ENCODE measurements at places on chromosomes 2 and 18.

- no peak for DNase-seq
Observed at GRCh38 chr2:99637159-99637697, 147.4 kb upstream of the REV1 start.

- peak; percentile 59 for DNase-seq
Observed at GRCh38 chr2:162123806-162124758, 28.0 kb downstream of the GCG start.

DNA sequence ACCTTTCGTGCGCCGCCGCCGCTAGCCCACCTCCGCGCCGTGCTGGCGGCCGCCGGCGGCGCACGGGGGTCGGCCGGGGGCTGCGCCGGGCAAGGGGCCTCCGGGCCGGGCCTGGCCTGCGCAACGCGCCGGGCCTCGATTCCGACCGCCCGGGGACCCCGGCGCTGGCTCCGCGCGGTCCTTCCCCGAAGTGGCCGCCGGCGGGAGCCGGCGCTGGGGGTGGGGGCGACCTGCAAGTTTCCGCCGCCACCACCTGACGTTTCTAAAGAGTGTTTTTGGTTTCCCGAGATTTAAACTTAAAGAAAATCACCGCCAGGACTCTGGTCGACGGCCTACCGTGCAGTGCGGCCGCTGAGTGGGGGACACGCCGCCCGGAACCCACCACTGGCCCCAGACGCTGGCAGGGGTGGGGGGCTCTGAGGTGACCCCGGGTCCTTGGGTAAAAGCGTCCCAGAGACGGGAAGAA is 3.8 kb upstream of the GATA6 start:
- no peak for DNase-seq

DNA sequence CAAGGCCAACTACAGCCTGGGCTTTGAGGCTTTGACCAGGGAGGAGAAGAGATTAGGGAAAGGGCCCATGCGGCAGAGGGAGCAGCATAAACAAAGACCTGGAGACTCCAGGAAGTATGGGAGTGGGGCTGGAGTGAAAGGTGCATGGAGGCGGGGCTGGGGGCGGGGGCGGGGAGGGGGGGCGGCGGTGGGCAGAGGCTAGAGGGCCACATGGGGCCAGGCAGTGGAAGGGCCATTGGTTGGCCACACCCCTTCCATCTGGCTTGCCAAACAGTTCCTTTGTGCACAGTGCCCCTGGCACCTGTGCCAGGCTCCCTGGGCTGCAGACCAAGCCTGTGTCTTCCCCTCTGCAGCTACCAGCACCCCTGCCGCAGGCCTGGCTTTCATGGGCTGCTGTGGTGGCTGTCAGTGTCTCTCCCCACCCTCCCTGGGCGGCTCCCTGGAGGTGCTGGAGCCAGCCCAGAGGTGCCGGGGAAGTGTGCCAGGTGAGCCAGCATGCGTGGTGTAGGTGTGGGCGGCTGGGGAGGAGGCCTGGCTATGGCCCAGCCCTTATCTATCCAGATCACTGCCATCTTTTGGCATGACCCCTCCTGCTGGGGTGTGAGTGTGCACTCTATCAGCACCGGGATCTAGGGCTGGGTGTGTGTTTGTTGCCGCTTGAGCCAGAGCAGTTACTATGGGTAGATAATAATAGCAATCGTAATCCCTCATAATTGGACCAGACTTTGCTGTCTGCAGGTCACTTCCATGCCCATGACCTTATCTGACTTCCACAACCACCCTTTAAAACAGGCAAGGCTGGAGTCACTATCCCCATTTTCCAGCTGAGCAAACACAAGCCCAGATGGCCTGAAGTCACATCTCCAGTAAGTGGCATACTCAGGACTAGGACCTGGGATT is 30.5 kb downstream of the DNMT3A start:
- no peak for DNase-seq

GRCh38 chr2:7976206-7976605 is 705.6 kb upstream of the ID2 start:
- no peak for DNase-seq

DNA sequence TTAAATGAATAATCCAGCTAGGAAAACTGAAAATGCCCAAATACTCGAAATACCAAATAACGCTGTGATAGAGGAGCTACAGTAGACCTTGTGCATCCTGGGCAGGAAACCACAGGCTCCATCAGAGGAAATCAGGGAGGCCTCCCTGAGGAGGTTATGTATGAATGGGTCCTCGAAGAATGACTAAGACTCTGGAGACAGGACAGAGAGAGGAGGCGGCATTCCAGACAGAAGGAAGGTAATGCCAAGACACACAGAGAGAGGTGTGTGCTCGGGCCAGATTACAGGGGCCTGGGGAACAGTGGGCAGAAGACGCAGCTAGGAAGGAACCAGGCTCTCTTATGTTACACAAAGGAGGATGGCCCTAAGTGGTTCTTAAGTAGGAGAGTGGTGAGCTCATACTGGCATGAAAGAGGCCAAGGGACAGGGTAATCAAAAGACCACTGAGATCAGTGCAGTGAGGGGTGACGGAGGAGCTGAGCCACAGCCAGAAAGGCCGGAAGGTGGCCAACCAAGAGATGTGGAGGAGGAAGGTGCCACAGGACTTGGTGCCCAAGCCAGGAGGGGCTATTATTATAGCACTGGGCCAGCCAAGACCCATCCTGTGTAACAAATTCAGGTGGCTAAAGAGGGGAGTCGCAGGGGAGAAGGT is 9.9 kb downstream of the ST3GAL5 start:
- no peak for DNase-seq

- no peak for DNase-seq
Observed at GRCh38 chr2:45890819-45891218, 239.3 kb downstream of the PRKCE start.

DNA sequence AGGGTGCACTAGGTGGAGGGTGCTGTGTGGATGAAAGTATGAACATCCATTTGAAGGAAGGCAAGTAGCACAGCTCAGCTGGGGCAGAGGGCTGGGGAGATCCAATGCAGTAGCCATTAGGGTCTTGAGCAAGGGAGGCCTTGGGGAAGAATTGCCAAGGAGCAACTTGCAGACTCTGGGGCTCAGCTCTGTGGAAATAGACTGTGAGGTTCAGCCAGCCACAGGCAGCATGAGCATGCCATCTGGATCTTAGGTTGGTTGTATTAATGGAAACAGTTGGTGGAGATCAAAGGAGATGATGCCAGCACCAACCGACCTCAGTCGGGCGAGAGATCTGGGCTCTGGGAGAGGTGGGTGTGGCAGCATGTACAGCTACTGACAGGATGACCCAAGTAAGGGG is 5.6 kb downstream of the ZAP70 start:
- DNase-seq = no peak

DNA sequence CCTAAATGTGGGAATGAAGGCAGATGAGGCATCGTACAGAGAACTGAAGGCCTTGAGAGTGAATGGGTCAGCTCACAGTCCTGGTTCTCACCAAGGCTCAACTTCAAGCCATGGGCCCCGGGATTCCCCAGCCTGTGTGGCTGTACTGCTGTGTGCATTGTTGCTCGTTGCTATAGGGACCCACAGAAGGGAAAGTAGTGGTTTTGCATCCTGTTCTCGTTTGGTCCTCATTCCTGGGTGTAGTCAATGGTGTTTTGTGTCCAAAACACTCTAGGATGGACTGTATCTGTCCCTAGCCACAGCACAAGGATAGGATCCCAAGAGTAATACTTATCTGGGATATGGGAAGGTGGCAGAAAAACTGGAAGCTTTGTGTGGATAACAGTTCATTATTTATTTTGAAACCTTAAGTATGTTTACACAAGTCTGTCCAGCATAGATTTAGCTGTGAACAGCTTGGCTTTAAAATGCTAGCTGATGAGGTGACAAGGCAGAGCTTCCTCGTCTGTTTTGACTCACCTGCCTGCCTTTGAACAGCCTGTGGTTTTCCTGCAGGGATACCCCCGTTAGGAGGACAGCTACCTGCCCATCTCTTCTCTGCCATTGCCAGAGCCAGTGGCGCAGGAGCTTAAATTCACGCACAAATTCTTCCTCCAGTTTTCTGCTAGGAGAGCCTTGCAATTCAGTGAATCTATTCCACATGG is 85.0 kb downstream of the WDSUB1 start:
- DNase-seq = no peak

- DNase-seq = peak; percentile 33
Observed at GRCh38 chr18:70454704-70455322, 166.0 kb downstream of the SOCS6 start.

- no peak for DNase-seq
Observed at GRCh38 chr2:230152334-230152733, 67.5 kb downstream of the SP110 start.

DNA sequence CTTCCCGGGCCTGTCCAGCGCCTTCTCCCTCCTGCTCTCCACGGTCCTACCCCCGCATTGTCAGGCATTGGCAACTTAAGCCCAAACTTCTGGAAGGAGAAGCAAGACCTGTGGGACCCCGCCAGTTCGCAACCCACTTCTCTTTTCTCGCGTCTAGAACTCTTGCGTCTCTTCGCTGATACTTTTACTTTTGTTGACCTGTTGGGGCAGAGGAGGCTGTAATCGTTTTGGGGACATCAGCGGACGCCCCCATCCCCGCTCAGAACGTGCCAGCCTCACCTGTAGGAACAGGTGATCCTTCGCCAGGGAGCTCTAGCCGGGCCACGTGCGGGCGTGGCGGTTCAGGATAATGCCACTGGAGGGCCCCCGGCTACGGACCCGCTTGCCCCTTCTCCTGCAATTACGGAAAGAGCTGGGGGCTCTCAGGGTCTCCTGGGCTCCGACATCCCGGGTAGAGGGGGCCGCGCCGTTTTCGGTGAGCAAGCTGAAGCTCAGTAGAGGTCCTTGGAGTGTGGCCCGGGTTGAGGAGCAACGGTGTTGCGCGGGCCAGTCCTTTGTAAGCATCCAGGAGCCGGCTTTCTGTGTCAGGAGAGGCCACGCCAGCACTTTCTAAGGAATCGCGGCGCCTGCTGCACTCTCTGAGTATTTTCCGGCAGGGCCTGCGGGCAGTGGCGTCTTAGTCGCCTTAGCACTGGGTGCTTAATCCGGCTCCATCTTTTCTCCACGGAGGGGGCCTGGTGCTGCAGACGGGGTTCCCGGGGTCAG is 1.6 kb downstream of the MTCL1 start:
- peak; percentile 39 for DNase-seq

- DNase-seq = no peak
Observed at GRCh38 chr2:33212151-33212550, 264.3 kb upstream of the RASGRP3 start.

DNA sequence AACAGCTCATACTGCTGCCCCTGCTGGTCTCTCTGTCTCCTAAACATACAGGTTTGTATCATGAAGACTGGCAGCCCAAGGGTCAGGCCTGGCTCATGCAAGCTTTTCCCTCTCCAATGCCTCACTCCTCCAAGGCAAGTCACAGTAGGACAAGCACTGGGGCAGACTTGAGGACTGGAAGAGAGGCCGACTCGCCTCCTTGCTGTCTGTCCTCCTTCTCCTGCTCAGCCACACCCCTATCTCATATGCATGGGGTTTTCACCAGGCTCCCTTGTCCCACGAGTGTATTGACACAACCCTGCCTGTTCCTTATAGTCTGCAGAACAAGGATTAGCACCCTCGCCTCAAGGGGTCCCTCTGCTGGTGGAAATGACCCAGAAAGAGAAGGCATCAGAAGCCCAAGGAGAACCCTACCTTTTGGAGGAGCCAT is 223.7 kb downstream of the SOX11 start:
- no peak for DNase-seq

- DNase-seq = no peak
Observed at GRCh38 chr2:150208689-150209088, 278.8 kb downstream of the RND3 start.

GRCh38 chr2:120917886-120918285 is 182.2 kb downstream of the GLI2 start:
- no peak for DNase-seq

DNA sequence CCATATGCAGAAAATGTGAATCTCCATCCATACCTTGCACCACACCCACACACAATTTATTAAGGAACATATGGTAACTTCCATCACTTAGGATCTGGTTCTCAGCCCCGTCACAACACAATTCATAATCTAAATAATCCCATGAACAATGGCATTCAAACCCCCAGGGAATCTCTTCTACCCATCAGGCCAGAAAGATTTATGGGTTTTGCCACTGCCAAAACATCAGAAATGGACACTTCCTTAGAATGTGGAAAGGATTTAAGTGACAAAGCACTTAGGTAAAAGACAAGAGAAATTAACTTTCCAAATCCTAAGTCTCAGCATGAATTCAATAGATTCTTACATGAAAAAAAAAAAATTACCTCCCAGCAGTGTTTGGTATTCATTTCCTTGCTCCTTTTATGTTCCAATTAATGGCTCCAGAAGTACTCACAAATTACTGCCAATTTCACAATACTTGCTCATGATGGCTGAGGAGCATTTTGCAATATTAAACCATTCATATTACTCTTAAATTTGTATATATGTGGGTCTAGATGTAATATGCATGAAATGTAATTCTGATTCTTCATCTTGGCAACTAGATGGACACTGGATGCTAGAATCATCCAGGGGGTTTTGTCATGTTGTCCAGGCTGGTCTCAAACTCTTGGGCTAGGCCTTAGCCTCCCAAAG is 56.5 kb upstream of the TMEM247 start:
- no peak for DNase-seq

- no peak for DNase-seq
Observed at GRCh38 chr2:238598802-238599530, 172.2 kb downstream of the ASB1 start.

DNA sequence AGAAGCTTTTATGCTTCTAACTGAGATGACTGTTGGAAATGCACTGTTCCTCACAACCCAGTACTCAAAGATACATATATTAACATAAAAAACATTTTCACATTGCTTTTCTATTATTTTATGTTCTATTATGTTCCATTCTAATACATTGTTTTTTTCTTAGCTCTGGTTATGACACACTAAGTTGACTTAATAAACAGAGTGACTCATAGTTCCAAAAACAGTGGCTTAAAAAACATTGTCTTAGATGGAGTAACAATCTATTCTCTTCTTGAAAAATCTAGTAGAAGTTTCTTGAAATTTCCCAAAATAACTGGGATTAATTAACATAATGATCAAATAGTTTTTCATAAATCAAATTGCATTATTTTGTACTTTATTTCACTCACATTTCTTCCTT is 328.2 kb upstream of the LRATD1 start:
- no peak for DNase-seq

GRCh38 chr2:74168739-74169138 is 9.9 kb downstream of the MOB1A start:
- DNase-seq = no peak
